Bronchial epithelial cell (primary cell): ENCODE measurements at places on chromosomes 13 and 19.

DNA sequence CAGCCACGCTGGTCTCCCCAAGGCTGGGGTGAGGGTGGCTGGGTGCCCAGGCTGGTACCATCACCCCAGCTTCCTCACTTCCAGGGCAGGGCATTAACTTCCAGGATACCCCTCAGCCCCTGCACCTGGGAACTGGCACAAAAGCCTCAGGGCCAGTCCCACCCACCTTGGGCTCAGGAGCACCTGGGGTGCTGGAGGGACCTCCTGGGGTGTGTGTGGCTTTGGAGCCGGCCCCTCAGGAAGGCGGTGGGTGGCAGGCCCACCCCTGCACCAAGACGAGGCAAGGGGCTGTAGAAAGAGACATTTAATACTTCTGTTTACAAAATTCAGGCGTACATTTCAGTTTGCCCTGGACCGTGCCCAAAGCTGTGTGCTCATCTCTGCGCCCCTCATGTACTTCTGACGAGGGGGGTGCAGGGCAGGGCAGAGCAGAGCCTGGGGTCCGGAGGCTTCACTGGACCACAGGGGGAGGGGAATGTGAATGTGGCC lies 16.8 kb downstream of the MPND start:
- no peak for DNase-seq

DNA sequence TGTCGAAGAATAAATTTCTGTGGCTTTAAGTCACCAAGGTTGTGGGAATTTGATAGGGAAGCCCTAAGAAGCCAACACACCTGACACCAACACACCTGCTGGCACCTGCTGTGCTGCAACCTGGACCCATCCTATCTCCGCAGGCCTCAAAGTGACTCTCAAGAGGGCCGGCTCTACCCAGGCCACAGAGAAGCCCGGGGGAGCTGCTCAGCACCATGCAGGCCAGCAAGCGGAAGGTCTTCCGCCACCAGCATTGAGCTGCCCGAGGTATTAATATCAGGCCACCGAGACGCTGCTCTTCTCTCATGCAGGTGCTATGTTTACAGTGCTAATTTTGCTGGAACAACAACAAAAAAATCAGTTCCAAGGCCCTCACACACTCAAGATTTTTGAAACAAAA lies 32.2 kb upstream of the CD33 start:
- no peak for DNase-seq

GRCh38 chr19:1646659-1647453 lies 5.6 kb downstream of the TCF3 start:
- no peak for DNase-seq

DNA sequence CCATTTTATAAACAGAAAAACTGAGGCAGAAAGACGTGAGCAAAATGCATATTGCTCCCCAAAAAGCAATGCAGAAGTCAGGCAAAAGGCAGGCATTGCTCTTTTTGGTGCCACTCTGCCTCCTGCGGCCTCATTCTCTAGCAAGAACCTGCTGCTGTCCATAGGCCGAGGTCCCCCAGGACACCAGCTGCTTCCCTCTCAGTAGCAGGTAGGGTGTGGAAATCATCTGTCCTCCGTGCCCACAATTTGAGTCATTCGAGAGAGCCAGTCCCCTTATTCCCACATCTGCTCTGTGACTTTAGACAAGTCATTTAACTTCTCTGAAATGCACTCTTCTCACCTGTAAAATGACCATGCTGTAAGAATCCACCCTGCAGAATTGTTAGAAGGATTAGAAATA lies 50.0 kb downstream of the TNFRSF19 start:
- DNase-seq, result no peak
